Fibroblast of villous mesenchyme (primary cell): ENCODE measurements at places on chromosomes 16 and 17.

GRCh38 chr16:56212144-56212543 is 20.9 kb downstream of the GNAO1 start:
- DNase-seq: no peak

GRCh38 chr16:13419589-13419988 is 500.4 kb upstream of the ERCC4 start:
- no peak for DNase-seq

- DNase-seq: no peak
Observed at GRCh38 chr17:68341482-68341881, 50.2 kb downstream of the ARSG start.

- no peak for DNase-seq
Observed at GRCh38 chr16:56559109-56559508, 5.8 kb upstream of the MT4 start.

GRCh38 chr16:15703029-15703736 is 53.1 kb downstream of the NDE1 start:
- DNase-seq: peak; percentile 50

GRCh38 chr17:4309897-4310296 is 46.1 kb upstream of the ANKFY1 start:
- no peak for DNase-seq

GRCh38 chr17:58710948-58711552 is 18.6 kb downstream of the RAD51C start:
- peak; percentile 76 for DNase-seq

DNA sequence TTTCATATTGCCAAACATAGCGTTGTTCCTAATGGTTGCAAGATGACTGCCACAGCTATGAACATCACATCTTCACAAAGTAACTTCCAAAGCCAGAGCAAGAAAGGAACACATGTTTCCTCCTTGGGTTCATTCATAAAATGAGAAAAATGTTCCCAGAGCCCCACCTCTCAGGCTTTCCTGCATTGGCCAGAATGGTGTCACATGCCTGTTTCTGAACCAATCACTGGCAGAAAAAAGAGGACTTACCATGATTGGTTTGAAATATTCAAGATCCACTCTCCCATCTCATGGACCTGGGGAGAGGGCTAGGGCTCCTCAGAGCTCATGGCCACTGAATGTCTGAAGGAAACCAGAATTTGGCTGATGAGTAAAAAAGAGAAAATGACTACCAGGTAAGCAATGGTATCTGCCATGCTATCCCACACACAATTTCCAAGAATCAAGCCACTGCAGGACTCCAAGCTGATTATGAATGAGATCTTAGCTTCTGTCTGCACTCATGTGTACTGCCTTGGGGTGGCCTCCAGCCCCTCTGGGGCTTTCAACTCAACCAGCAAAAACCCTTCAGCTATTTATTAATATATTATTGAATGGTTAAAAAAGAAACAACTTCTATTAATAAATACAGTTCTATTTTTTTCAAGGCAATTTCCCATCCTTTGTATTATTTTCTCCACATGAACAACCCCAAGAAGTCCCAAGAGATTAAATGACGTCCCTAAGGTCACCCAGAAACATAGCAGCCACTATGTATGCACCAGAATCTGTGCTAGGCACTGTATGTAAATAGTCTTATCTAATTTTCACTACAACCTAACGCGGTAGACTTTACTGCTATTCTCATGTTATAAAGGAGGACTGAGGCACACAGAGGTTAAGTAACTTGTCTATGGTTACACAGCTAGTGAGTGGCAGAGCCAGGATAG is 61.4 kb upstream of the TMC5 start:
- DNase-seq: no peak

DNA sequence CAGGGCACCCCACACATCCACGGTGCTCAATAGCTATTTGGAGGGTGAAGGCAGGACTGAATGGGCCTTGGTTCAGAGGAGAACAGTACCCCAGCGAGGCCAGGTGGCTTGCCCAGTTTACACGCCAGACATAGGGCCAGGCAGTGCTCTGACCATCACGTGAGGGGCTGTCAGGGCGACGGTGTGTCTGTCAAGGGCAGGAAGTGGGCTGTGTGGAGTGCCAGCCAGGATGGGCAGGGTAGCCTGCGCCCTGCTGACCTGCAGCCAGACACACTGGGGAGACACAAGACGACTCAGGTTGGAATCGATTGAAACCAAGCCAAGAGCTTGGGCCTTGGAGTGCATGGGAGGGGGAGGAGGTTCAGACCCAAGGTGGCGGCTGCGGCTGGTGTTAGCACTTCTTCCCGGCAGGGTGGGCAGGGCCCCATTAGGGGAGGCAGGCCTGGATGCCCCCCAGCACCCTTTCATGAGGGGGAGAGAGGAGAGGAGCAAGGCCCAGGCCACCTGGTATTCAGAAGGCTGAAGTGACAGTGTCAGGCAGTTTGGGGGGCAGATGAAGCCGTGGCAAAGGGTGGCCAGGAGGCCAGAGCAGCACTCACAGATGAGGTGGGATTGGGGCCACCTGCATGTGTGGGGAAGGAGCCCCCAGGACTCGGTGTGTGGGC is 68.2 kb downstream of the SREBF1 start:
- no peak for DNase-seq

DNA sequence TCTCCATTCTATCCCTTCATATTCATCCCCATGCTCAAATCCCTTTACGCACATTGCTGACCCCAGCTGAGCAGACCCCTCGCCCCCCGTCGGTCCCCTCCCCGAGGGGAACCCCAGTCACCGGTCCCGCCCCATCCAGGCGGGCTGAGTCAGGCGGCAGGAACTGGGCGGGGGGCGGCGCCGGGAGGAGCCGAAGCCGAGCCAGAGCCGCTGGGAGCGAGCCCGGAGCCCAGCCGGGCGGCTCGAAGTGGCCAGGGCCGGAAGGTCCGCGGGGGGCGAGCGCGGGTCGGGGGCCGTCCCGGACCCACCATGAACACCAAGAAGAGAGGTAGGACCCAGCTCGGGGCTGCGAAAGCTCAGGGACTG is 8.6 kb downstream of the RIPOR1 start:
- DNase-seq: peak; percentile 46

GRCh38 chr16:31262084-31262483 is 2.3 kb downstream of the ITGAM start:
- no peak for DNase-seq

DNA sequence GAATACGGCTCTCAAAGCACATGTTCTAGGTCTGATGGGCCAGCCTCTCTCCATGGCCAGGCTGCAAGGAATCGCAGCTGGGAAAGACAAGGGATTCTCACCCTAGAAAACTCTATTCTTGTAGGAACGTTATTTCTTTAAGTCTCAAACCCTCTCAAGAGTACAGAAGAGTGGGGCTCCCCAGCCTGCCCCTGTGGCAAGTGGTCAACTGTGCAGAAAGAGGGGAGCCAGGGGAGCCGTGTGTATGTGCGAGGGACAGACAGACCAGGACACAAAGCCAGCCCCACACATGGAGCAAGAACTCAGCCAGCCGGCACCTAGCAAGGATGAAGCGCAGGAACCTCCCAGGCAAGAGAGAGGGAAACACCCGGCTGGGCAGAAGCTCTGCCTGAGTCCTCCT is 16.4 kb downstream of the KIFC3 start:
- DNase-seq: no peak

DNA sequence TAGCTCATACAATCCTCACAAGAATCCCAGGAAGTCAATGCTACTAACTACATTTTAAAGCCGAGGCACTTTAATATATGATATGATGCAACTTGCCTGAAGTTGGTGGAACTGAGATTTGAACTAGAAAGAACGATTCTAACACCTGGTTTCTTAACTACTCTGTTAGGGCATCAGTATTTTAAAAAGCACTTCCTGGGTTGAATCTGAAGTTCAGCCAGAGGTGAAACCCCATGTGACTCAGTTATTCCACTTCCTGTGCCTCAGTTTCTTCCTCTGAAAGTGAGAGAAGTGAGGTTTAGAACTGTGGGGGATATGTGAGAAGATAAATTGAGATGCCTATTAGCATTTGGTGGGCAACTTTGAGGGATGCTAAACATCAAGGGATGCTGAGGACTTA is 129.4 kb upstream of the ANKFN1 start:
- DNase-seq: no peak

- DNase-seq: no peak
Observed at GRCh38 chr16:55671974-55672280, 16.1 kb downstream of the SLC6A2 start.

DNA sequence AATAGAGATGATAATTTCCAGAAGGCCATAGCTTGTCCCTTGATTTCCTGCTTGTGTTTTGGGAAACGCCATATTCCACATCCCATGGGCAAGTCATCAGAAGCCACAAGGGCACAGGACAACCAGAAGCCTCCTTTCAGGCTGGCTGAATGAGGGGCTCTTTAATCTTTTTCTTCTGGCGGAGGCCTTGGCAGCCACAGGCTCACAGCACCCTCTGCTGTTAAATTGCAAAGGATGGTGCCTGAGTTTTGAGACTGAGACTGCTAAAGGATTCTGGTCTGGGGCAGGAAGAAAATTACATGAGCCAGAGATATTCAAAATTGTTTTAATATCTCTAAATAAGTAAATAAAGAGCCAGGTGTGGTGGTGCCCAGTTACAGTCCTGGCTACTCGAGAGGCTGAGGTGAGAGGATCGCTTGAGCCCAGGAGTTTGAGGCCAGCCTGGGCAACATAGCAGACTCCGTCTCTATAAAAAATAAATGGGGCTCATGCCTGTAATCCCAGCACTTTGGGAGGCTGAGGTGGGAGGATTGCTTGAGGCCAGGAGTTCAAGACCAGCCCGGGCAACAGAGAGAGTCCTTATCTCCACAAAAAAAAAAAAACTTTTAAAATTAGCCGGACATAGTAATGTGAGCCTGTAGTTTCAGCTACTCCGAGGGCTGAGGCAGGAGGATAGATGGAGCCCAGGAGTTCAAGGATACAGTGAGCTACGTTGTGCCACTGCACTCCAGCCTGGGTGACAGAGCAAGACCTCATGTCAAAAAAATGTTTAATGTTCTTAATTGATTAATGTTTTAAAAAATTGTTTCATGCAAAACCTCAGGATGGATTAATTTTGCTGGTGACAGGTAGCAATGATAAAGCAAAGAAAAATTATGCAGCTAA is 26.3 kb downstream of the AARSD1 start:
- peak; percentile 61 for DNase-seq

GRCh38 chr16:84426804-84427203 is 58.5 kb downstream of the ATP2C2 start:
- DNase-seq: no peak

DNA sequence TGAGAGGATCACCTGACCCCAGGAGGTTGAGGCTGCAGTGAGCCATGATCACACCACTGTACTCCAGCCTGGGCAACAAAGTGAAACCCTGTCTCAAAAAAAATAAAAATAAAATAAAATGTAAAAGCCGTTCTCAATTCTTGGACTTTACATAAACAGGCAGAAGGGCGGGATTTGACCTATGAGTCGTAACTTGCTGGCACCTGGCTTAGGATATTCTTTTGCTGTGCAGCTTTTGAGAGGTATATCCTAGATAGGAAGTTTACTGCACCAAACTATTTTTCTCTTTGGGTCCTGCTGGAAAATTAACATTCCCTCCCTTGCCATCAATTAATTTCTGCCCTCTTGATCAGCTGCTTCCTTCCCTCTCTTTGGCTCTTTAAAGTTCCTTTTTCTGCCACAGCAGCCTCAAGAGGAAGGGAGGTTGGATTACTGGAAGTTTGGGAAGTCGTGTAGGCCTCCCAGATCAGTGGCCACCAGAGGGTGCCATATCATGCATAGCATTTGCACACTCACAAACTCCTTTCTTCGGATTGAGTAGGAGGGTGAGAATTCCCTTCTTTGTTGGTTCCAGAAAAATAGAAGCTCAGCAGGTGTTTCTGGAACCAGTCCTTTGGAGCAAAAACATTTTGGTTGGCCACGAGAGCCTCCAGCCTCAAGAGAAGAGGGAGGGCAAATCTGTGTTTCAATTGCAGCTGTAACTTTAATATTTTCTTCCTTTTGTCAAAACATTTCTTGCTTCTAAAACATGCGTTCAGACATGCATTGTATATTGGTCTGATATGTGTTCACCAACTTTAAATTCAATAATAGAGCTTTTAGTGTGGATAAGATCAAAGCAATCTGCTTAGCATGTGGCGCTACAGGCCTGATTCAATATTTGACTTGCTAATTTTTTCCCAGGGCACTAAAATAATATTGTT is 147.3 kb downstream of the CCDC182 start:
- peak; percentile 78 for DNase-seq

GRCh38 chr17:2571523-2572303 is 21.7 kb upstream of the PAFAH1B1 start:
- no peak for DNase-seq
